ENCODE measurements at places on chromosomes 2 and 18. TPM values are rescaled to one million over a fixed set of nuclear protein-coding genes. Genes with fewer than 3 reads are reported as not detected.

DNA sequence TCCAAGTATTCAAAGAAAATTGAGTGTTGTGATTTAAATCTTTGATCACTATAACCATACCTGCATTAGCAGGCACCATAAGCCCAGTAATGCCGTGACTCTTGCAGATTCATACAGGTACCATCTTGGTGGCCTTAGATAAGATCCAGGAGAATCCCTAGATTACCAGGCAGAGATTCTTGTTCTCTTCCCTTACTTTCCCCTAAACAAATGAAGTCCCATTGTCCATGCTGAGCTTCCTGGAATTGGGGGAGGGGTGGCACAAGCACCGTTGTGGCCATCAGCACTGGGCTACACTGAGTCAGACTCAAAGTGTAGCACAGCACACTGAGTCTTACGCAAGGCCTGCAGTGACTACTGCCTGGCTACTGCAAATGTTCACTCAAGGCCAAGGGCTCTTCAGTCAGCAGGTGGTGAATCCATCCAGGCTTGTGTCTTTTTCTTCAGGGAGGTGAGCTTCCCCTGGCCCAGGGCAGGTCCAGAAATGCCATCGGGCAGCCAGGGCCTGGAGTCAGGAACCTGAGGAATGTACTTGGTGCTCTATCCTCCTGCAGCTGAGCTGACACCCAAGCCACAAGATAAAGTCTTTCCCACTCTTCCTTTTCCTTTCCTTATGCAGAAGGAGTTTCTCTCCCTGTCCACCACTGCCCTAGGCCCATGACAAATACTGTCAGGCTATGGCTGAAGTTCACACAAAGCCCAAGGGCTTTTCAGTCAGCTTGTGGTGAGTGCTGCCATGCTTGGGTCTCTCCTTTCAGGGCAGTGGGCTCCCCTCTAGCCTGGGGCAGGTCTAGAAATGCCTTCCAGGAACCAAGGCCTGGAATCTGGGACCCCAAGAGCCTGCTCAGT lies 52.6 kb downstream of the CD28 start:
- no peak for DNase-seq

DNA sequence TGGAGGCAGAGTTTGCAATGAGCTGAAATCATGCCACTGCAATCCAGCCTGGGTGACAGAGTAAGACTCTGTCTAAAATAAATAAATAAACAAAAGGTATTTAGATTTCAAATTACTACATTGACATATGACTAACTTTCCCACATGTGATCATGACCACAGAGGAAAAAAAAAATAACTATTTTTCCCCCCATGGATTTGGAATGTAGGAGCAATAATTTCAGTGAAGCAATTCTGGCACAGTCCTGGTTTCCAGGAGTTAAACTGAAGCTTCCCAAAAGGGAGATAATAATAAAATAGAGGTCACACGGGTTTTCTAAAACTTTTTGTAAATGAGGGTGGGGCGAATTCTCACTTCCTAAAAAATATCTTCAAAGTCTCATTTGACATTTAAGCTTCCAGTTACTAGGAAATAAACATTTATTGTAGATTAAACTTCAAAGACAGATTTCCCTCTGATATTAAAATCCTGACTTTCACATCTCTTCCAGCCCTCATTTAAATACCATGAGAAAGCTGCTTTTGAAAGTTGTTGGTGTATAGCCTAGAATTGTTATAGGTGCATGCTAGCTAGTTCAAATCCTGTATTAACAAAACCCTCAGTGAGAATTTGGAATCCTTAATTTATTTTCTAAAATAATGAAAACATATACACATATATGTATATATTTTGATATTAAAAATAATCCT lies 20.7 kb downstream of the SLC19A3 start:
- DNase-seq, result no peak

GRCh38 chr2:21083482-21083881 lies 39.6 kb upstream of the APOB start:
- no peak for DNase-seq

- no peak for DNase-seq
Measured at GRCh38 chr2:128354726-128355470, 36.2 kb upstream of the HS6ST1 start.

- DNase-seq, result no peak
Measured at GRCh38 chr2:11175293-11175795, 20.1 kb downstream of the SLC66A3 start.

- DNase-seq, result no peak
Measured at GRCh38 chr2:66318009-66318561, 116.8 kb upstream of the MEIS1 start.

DNA sequence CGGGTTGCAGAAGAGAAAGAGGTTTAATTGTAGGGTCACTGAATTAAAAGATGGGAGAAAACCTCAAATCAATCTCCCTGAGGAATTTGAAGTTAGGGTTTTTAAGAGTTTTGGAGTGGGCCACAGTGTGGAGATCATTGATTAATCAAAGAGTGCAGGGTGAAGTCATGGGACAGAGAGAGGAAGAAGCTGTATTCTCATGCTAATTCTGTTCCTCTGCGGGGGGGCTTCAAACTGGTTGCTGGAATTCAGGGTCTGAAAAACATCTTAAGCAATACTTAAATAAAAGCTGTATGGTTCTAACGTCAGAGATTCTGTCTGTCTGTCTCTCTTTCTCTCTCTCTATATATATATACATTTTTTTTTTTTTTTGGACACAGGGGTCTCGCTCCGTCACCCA lies 169.8 kb upstream of the SPATS2L start:
- DNase-seq, result no peak

DNA sequence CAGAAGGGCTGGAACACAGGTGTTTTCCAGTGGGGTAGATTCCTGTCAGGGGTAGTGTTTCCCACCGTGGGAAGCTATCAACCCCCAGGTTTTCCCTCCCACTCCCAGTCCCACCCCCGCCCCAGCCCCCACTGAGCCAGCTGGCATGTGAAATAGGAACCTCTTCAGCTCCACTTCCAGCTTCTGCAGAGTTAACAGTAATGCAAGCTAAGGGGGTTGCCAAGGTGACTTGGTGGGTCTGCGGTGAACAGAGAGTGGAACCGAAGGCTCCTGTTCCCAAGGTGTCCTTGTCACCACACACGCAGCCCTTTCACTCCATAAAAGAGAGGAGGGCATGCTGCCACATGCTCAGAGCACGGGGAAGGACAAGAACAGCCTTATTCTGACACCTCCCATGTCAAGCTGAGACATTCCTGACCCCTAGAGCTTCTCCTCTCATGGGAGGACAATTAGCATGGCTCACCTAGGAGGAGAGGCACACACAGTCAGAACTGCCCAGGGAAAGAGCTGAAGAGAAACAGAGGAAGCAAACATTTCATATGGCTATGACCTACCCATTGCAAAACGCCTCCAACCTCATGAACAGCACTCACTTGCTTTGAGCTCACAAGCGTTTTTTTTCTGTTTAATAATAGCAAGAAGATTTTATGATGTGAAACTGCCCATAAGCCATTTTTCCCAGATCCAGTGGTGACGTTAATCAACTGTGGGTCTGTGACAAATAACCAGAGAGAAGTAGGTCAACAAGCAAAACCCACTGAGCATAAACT lies 39.8 kb upstream of the TBC1D8 start:
- no peak for DNase-seq

- DNase-seq, result no peak
Measured at GRCh38 chr2:231193216-231193615, 5.2 kb upstream of the ARMC9 start.

DNA sequence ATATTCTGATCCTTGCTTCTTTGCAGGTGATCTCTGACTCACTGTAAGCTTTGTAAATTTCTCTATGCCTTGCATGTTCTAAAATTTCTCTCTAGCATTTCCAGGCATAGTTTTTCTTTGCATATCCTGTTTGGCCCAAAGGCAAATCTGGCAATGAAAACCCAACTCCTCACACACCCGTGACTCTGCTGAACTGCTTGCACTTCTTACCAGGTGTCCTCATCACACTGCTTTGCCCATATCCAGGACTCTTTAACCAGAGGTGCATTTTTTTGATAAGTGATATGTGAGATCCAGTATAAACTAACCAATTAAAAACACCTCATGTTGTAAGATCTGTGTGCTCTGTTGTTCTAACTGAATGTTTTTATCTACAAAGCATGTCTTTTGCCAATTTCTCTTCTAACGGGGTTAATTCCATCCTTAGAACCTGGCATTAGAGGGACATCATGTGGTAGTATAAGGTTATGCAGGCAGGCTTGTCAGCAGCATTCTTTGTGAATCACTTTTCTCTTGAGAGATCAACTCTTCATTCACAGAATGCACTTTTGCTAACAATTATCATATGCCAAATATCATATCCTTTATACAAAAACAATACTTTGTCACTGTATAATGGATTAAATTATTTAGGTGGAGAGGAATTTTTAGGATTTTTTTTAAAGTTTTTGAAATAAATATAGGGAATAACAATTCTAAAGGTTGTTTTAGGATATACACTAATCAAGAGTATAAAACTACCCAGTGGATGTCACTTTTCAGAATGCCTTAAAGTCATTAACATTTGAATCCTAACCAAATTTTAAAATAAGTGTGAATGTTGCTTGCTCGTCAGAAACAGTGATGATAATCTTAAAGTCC lies 20.8 kb upstream of the TMX3 start:
- peak; percentile 38 for DNase-seq

DNA sequence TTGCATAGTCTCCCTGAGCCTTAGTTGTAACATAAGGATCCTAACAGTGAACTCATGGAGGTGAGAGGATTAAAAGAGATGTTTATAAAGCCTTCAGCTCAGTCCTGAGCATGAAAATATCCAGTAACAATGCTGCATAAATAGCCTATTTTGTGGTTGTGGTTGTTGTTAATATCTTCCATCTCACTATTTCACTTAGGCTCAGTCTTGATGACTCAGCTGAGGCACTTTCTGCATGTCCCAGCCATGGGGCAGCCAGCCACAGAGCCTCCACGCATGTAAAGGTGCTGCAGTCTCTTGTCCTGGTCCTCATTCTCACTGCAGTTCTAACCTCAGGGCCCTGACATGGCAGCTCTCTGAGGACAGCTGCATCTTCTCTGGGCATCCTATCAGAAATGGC lies 218.8 kb upstream of the PKDCC start:
- no peak for DNase-seq

- DNase-seq, result peak; percentile 55
Measured at GRCh38 chr2:118667964-118668363, 179.5 kb downstream of the EN1 start.

DNA sequence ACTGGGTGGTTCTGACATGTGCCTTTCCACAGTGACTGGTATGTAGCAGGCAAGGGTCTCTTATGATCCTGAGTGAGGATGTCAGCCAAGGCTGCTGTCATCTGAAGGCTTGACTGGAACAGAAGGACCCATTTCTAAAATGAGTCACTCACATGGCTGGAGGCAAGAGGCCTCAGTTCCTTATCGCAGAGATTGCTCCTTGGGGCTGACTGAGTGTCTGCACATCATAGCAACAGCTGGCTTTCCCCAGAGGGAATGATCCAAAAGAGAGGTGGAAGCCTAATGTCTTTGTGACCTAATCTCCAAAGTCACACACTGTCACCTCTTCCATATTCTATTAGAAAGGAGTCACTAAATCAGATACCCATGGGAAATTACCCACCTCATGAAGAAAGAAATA lies 114.0 kb downstream of the NEDD4L start:
- no peak for DNase-seq

DNA sequence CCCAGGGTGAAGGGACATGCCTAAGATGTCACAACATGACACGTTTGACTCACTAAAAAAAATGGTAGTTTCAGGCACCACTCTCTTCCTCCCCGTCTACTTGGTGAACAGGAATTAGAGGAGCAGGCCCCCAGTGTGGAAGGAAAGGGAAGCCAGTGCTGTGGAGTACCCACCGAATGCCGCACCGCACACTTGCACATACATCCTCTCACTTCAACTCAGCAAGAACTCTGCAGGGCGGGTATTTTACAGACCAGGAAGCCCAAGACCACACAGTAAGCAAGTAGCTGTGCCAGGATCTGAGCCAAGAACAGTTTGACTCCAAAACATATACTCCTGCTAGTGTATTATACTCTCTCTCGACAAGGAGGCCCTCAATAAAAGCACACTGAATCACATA lies 69.8 kb downstream of the BCL2 start:
- no peak for DNase-seq

GRCh38 chr18:59686260-59686659 lies 11.0 kb downstream of the CCBE1 start:
- DNase-seq, result no peak

DNA sequence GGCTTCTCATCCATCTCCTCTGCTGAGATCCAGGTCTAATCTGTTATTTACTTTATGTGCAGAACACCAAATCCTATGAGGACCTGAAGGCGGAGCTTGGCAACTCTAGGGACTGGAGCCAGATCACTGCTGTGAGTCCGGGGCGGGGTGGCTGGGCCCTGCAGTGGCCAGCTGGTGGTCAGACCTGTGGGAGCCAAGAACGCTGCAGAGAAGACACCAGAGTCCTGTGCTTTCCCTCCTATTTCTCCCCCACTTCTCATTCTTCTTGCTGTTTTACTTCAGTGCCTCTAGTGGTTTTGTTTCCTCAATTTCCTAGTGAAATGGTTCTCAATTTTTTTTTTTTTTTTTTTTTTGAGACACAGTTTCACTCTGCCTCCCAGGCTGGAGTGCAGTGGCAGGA lies 19.7 kb downstream of the VIL1 start:
- DNase-seq, result no peak

DNA sequence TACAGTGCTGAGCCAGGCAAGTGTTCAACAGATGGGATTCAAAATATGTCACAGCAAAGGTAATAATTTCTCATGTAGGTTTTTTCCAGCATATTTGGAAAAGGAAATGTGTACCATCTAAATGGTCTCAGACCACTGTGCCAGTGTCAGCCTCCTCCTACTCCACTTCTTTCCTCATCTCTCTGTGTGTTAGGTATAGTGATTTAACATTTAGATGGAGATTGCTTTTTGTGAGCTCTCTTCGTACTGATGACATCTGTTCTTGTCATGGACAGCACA lies 80.9 kb upstream of the TSPYL6 start:
- no peak for DNase-seq

DNA sequence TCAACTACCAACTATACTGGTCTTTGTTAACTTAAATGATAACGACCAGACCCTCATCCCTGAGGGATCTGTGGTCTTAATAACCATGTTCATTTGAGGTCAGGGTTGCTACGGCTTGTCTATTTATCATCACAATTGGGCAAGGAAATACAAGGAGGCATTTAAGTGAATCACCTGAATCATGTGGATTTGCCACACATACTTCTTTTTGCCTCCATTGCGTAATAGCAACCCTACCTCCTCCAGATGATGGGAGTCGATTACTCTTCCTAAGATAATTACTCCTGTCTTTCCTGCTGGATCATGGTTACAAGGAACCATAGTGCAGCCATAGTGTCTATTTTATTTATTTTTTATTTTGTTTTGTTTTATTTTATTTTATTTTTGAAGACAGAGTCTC lies 42.2 kb downstream of the TAF4B start:
- no peak for DNase-seq

- no peak for DNase-seq
Measured at GRCh38 chr2:3236300-3237045, 141.1 kb downstream of the EIPR1 start.

Gene CFAP65
- total RNA-seq, result 0.33 TPM

Gene MARCHF4
- total RNA-seq, result 1.3 TPM

Gene FAM228A
- not detected for total RNA-seq

Gene COX7A2L
- total RNA-seq, result 132 TPM

Gene CRIM1
- total RNA-seq, result 290 TPM

Gene RIT2
- total RNA-seq, result not detected

Gene SAG
- total RNA-seq, result not detected

Gene GKN1
- not detected for total RNA-seq

Gene DSG1
- total RNA-seq, result not detected

Gene SPHKAP
- total RNA-seq, result not detected

Gene KCNK3
- 32.8 TPM for total RNA-seq

Gene YIPF4
- 45.9 TPM for total RNA-seq

Gene CENPA
- 55.0 TPM for total RNA-seq
